ENCODE measurements at places on chromosomes 13 and 19.

DNA sequence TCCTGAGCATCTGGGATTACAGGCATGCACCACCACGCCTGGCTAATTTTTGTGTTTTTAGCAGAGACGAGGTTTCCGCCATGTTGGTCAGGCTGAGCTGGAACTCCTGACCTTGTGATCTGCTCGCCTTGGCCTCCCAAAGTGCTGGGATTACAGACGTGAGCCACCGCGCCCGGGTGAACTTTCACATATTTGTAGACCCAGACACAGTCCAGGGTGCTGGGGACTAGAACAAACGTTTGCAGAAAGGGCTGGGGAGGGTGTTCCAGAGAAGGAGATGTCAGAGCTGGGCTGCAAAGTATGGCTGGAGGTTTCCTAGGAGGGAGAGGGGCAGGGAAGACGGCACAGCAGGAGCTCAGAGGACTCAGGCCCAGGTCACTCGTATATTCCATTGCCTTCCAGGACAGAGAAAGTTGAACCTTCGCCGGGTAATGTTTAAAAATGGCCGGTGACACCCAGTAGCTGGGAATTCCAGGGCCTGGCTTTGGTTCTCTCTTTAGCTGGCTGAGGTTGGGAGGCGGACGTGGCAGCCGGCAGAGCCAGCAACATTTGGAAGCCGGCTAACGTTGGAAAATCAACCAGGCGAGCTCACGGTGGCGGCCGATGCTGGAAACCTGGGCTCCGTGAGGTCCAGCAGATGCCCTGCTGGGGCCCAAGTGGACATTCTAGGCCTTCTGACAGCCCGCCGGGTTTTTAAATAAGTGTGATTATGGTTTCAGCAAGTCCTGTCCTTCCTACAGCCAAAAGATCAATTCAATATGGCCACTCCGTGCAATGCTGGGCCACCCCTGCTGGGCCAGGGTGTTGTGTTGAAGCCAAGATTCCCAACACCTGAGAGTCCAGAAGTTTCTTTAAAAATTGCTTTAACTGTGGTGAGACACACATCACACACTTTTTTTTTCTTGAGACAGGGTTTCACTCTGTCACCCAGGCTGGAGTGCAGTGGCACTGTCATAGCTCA, 41.5 kb downstream of the NFIC start:
- no peak for DNase-seq

GRCh38 chr13:25088562-25089221, 7.2 kb upstream of the PABPC3 start:
- DNase-seq, result no peak

DNA sequence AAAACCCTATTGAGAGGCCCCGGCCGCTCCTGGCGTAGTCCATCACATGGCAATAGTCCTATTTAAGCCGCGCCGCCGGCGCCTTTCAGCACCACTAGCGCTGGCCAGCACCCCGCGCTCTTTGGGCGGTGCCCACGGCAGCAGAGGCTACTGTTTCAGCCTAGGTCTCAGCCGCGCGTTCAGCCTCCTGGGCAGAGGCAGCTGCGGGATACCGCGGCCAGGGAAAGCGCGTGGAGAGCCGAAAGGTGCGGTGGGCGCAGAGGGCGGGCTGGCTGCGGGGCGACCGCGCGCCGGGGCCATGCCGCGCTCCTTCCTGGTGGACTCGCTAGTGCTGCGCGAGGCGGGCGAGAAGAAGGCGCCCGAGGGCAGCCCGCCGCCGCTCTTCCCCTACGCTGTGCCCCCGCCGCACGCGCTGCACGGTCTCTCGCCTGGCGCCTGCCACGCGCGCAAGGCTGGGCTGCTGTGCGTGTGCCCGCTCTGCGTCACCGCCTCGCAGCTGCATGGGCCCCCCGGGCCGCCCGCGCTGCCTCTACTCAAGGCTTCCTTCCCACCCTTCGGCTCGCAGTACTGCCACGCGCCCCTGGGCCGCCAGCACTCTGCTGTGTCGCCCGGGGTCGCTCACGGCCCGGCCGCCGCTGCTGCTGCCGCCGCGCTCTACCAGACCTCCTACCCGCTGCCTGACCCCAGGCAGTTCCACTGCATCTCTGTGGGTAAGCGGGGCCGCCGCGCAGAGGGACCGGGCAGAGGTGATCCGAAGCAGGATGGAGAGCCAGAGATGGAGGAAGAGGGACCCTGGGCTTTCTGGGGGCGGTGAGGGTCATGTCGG, at the start of gene GSX1:
TSS of gene GSX1 (plus strand) at position 91 of the 826 bp plus-strand sequence. CDS start at position 299, 208 bp downstream.
- no peak for DNase-seq

GRCh38 chr13:113632706-113633484, 25.1 kb downstream of the ATP4B start:
- no peak for DNase-seq

DNA sequence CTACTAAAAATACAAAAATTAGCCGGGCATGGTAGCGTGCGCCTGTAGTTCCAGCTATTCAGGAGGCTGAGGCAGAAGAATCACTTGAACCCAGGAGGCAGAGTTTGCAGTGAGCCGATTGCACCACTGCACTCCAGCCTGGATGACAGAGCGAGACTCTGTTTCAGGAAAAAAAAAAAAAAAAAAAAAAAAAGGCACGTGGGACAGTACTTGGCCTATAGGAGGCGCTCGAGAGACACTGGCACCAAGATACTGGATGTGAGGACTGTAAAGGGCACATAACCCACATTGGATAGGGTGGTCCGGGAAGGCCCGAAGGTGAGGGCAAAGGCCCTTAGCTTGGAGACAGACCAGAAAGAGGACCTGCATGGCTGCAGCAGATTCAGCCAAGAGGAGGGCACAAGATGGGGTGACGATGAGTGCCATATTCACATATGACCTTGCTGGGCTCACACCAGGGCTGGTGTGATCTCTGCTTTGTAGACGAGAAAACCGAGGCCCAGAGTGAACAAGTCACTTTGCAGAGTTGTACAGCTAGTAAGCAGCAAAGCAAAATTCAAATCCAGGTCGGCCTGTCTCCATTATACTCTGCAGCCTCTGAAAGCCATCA, 89.4 kb downstream of the DPF1 start:
- DNase-seq, result no peak

DNA sequence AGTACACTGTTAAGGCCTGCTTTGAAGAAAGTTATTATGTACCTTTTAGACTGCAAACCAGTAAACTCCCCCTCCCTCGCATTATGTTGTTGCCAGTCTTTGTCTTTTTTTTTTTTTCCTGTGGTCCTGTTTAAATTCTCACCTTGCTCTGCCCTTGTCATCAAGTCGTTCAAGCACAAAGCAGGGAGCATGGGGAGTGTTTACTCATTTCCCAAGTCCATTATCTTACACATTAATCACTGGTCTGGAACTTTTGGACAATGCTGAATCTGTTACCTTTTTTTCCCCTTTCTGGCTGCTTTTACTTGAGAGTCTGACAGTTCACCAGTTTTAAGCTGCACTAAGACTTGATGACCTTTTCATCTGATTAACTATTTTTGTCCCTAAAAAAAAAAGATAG, 108.2 kb downstream of the DACH1 start:
- no peak for DNase-seq

All from NCI-H187 (cell line).